Stimulated activated CD4-positive, alpha-beta T cell treated with anti-CD3 and anti-CD28 coated beads, Interleukin-12 subunit alpha, Interleukin-12 subunit beta, amount 100 ng/mL, for 24 hours (primary cell): ENCODE measurements at places on chromosomes 11 and 22.

- no peak for DNase-seq
Measured at GRCh38 chr11:44943118-44943517, 7.6 kb downstream of the TP53I11 start.

- no peak for DNase-seq
Measured at GRCh38 chr11:14223636-14224288, 135.2 kb downstream of the RRAS2 start.

DNA sequence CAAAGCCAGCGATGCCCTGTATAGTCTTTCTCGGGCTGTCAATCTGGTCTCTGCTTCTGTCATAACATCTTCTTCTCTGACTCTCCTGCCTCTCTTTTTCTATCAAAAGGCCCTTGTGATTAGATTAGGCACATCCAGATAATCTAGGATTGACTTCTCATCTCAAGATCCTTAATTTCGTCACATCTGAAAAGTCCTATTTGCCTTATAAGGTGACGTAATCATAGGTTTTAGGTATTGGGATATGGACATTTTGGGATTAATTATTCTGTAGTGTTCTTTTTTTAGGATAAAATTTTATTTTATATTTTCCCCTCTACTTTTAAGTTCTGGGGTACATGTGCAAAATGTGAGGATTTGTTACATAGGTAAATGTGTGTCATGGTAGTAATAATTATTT is 480.8 kb upstream of the CCDC90B start:
- no peak for DNase-seq

DNA sequence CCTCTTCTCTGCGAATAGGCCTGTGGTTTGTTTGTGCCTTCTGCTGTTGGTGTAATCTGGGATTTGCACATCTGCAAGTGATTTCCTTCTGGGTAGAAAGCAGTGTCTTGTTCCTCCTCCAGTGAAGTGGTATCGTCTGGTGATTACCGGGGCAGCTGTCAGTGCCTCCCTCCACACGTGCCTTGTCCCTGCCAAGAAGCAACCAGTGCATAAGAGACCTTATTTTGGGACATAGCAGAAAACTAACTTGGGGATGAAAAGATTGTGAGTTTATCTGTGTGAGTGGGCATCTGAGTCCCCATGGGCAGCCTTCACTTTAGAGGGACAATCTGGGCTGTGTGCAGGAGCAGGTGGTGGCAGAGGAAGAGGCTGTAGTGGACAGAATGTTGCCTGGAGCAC is 71.5 kb upstream of the SORL1-AS1 start:
- DNase-seq = no peak

DNA sequence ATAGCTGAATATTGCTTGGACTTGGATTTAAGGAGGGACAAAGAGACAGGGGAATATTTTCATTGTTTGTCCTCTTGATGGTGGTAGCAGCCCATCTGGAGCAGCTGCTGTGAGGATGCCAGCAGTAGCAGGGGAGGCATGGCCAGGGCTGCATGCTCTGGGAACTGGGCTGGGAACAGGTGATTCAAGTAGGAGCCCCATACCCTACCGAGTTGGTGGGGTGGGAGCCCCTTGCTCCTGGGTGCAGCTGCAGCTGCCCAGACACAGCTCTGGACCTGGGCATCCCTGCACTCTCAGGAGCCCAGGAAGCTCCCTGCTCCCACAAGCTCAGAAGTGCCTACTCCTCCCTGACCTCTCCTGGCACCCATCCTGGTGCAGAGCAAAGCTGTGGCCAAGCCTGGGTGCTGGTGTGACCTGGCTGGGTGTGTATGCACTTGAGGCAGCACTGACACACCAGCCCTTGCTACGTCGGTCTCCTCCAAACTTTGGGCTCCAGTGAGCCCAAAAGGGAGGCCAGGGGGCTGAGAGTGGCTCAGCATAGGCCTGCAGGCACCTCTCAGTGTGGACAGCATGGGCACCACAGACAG is 341.8 kb upstream of the CCDC179 start:
- no peak for DNase-seq

- no peak for DNase-seq
Measured at GRCh38 chr11:17652556-17652955, 66.8 kb upstream of the MYOD1 start.

- DNase-seq = no peak
Measured at GRCh38 chr11:2099516-2100349, 39.5 kb downstream of the IGF2 start.

GRCh38 chr11:69359735-69360480 is 66.0 kb downstream of the MYEOV start:
- no peak for DNase-seq

GRCh38 chr11:73752216-73752867 is 8.5 kb downstream of the RAB6A start:
- DNase-seq = no peak

- DNase-seq = no peak
Measured at GRCh38 chr11:15969281-15969680, 387.1 kb downstream of the SOX6 start.

DNA sequence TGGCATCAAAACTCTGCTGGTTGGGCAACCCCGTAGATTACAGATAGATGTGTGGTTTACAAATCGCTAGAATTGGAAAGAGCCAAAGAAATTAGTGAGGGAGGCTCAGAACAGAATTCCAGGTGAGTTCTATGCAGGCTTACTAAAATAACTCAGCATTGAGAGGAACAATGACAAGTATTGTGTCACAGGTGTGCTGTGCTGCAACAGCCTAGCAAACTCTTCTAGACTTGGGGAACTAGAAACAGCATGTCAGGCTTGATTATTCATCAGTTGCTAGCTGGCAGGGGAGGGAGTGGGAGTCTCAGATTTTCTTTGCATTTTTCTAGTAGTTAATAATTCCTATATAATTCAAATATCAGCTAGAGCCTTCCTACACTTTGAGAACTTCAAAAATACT is 26.3 kb upstream of the RASD2 start:
- no peak for DNase-seq

DNA sequence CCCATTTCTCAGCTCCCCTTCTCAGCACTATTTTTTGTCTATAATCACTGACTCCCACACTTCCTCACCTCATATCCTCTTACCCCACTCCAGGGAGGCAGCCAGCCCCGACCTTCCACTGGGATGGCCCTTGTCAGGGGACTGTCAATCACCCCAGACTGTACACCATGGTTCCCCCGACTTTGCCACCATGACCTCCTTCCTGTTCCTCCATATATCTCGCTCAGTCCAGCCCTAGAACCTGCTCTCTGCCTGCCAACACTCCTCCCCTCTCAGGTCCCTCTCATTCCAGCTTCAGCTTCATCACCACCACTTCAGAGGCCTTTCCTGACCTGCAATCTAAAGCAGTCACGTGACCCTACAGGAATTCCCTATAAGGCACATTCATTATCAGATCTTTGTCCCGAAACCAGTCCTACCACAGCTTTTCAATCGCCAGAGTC is 16.5 kb downstream of the PRPF19 start:
- no peak for DNase-seq

GRCh38 chr11:62560566-62561103 is 13.1 kb downstream of the EEF1G start:
- no peak for DNase-seq
